ENCODE measurements at places on chromosomes 1 and 21.

GRCh38 chr1:237677979-237678378, 212.7 kb downstream of the ZP4 start:
- DNase-seq, result no peak

GRCh38 chr1:177897998-177898654, 71.7 kb downstream of the SEC16B start:
- DNase-seq, result no peak

DNA sequence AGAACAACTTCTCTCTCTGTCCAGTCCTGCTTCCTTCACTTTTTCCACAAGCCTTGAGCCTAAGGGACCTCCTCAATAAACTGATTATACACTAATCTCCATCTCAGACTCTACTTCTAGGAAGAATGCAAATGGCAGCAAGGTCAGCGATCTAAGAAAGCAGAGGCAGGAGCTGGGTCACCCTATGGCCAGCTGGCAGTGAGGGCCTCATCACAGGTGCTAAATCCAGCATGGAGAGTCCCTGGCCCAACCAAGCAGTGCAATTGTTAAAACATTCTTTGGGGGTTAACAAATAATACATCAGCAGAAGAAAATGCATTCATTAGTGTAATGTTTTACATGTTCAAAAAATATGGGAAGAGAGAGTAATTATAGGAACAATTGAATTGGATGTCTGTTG, 416.0 kb downstream of the SIPA1L2 start:
- no peak for DNase-seq

DNA sequence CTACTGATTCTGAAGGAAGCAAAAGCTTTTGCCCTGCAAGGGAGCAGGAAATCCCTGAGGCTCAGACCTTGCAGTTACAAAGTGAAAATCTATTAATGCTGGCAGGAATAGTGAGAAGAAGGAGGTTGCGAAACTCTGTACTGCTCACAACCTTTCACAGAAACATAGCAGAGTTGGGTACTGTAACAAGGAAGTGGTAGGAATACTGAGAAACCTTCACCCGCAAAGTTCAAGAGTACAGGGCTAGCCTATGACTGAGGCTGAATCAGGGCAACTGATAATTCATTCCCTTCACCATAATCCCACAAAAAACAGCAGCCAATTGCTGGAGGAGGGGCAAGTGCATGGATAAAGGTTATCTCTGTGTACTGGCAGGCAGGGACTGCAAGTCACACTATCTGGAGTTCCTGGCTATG, 23.9 kb upstream of the KCTD3 start:
- DNase-seq, result no peak

GRCh38 chr1:117967477-117967876, 37.9 kb downstream of the WDR3 start:
- DNase-seq, result no peak

GRCh38 chr1:205988585-205988995, 14.6 kb downstream of the RAB7B start:
- no peak for DNase-seq

DNA sequence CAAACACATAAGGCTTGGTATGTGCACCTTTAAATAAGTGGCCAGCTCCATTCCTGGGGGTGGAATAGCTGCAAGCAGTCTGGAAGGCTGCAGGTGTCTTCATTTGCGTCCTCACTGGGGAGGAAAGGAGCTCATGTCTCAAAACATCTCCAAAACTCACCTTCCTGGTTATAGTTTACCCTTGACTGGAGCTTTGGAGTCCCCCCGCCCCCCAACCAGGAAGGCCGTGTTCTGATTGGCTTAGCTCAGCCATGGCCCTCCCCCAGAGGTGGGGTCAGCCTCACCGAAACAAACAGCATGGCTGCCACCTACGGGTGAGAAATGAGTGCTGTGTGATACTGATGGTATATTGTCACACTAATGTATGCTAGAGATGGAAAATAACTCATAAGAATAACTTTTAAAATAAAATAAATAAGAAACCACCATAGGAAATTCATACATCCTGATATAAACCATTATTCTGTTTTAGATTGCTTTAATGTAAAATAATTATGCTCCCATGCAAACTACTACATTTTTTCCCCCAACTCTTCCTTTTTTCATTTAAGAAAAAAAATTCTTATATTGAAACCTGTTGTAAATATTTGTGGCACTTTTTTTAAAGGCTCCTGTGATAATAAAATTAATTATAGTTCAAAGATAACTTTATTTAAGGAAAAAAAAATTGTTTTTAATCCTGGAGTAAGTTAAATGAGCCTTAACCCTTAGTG, 90.8 kb downstream of the ZP4 start:
- DNase-seq, result no peak

DNA sequence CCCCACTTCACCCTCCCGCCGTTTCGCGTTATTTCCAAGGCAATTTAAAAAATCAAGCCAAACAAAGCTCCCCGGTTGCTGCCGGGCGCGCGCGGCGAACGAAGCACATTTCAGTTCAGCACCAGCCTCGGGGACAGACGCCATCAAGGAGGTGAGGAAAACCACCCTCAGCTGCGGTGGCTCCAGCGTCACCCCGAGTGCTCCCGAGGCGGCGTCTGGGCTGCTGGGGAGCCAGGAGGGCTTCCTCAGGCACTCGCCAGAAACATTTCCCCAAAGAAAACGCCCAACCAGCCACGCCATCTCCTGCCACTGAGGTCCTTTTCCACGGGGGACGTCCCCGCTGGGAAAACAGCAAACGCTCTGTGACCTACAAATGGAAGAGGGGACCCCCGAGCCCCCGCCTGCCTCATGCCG, 623 bp downstream of the GNG4 start:
- peak; percentile 44 for DNase-seq

GRCh38 chr1:59346429-59346828, 49.5 kb downstream of the FGGY start:
- no peak for DNase-seq
